Stimulated activated memory B cell treated with anti-CD40 and anti-IgM and Interleukin-4, amounts not matched to agents 10 μg/mL and 1 μg/mL and 100 μg/mL, for 72 hours (primary cell): ENCODE measurements at places on chromosomes 2 and 18.
A peak's percentile ranks its signal among the peaks of the same experiment; 100 is the strongest.

DNA sequence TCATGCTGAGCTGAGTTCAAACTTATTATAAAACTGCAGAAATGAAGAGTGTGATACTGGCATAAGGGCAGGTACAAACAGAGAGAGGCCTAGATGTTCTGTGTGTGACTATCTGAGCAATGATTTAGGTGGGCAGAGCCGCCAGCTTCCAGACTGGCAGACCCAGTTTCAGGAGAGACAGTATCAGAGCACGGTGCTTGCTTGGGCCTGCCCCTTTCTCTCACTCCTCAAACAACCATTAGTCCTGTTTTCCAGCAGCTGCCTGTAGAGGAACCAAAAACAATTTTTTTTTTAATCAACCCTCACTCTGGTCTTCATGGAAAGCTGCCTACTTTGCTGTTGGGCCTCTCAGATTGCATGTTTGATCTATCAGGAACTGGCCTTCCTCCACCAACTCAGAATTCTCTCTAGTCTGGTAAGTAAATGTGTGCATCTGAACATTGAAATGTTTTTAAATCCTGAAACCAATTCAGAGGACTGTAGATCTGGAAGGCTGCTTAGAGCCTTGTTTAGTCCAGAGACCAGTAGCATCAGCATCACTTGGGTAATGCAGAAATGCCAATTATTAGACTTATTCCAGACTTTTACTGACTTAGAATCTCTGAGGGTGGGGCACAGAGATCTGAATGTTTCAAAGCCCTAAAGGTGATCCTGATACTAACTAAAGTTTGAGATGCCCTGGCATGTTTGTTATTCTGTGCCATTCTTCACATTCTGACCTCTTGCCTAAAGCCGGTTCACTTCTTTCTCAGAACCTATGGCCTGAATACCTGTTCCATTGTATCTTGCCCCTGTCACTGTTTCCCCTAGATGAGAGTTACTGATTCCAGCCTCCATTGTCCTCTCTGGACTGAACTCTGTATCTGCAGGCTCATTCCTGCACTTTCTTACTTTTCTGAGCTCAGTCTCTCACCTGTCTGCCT, 24.8 kb upstream of the CRIM1 start:
- peak; percentile 6 for ATAC-seq

DNA sequence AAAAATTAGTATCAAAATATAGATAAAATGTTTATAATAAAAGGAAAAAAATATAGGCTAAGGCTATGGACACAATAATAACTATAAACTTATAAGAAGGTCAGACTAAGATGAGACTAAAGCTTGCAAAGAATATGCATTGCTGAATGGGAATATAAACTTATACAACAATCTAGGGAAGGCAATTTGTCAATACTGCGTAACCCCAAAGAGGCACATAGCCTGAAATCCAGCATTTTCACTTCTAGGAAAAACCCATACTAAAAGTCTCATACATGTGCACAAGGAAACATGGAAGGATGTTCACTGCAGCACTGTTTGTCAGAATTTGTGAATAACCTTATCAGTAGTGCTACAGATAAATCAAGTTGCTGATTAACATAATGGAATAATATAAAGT, 45.5 kb downstream of the FANCL start:
- no peak for ATAC-seq

GRCh38 chr2:129302561-129303183, 676.8 kb upstream of the RAB6C start:
- no peak for ATAC-seq

GRCh38 chr2:232839411-232840079, 30.5 kb upstream of the SNORC start:
- no peak for ATAC-seq

DNA sequence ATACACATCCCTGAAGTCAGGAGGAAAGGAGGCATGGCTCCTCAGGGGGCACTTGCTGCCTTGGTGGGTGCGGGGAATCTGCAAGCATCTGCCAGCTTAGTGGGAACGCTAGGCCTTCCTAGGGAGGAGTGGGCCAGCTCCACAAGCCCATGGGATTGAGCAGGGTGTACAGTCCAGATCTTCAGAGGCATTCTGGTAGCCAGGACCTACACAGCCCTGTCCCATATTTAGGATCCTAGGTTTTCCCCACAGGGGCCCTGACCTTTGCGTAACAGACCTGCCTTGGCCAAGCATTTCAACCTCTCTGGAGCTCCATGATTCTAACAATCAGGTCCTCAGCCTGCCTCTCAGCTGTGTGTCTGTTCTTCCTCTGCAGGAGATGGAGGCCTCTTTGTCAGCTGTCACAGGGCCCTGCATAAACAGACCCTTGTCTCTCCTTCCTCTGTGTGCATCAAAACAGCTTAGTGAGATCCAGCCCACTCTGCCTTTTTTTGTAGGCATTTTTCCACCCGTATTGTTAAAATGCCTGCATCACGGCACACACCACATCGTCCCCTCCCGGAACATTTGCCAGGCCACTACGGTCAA, 140.2 kb upstream of the NDUFV2 start:
- no peak for ATAC-seq

GRCh38 chr2:231593666-231594065, 1.0 kb downstream of the TEX44 start:
- no peak for ATAC-seq

GRCh38 chr2:102016399-102016955, 24.7 kb downstream of the IL1R2 start:
- no peak for ATAC-seq

GRCh38 chr2:195049372-195050031, 607.5 kb upstream of the SLC39A10 start:
- ATAC-seq, result no peak

DNA sequence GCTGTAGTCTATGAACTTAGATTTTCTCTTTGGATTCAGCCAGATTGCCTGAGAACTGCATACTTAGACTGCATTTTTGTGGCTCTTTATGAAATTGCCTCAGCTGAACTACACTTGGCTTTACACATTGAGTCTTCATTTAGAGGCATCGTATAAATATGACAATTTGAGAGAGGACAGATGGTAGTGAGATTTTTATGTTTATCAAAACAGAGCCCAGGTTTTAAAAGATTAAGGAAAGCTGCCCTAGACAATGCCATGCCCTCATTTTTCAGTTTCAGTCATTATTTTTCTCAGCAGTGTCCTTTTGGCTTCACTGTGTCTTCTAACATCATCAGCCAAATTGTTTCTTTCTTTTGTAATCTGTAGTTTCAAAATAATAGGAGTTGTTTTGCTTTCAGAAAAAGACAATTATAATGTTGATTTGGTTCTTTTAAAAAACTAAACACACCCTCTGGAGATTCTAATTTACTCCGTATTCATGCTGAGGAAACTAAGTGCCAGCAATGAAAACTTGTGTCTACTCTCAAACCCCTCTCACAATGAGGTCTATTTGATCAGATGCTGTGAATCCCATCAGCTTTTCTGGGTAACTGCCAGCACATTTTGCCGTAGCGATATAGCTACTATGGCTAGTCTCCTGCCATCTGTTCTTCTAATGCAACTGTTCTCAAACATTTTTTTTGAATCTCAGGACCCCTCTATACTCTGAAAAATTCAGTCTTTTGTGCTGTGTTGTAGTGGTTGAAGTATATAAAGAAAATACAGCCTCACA, 46.2 kb downstream of the TWSG1 start:
- ATAC-seq, result no peak

- no peak for ATAC-seq
Measured at GRCh38 chr18:6055711-6056110, 160.4 kb upstream of the TMEM200C start.

GRCh38 chr2:228038967-228039366, 142.5 kb downstream of the SPHKAP start:
- ATAC-seq, result no peak

GRCh38 chr18:23857756-23858155, 156.8 kb upstream of the TTC39C start:
- ATAC-seq, result no peak

- ATAC-seq, result no peak
Measured at GRCh38 chr2:188279093-188279445, 12.6 kb upstream of the GULP1 start.

- no peak for ATAC-seq
Measured at GRCh38 chr2:24054366-24055010, 4.9 kb downstream of the FKBP1B start.

DNA sequence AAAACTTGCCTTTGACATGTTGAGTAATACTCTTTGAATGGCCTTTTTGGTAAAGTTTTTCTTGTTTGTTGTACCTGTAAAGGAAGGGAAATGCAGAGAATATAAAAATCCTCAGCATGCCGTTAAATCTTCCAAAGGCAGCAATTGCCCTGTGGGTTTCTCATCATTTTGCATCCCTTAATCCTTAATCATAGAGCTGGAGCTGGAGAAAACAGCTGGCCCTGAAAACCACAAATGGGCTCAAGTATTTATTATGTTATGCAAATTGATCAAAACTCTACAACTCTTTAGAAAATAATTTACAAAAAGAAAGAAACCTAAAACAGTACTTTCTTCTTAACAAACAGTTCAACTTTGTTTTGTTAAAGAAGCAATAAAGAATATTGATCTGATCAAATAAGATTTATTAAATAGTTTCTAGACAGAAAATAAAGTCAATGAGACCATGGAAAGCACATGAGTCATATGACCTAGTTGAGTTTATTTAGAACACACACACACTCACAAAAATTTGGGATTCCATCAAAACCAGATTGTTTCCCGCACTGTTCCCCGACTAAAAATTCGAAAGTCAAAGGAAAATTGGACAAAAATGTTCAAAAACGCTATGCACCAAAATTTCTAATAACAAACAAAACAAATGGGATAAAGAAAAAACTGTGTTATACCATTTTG, 309.0 kb downstream of the GULP1 start:
- ATAC-seq, result no peak

- ATAC-seq, result no peak
Measured at GRCh38 chr2:128557831-128558241, 239.2 kb upstream of the HS6ST1 start.

GRCh38 chr2:18436503-18437005, 123.9 kb downstream of the RDH14 start:
- ATAC-seq, result no peak

- no peak for ATAC-seq
Measured at GRCh38 chr2:64941143-64941542, 48.1 kb upstream of the SLC1A4 start.

GRCh38 chr18:51290860-51291259, 93.4 kb upstream of the MEX3C start:
- ATAC-seq, result no peak

GRCh38 chr18:77012806-77013541, 119.6 kb downstream of the MBP start:
- no peak for ATAC-seq

- ATAC-seq, result no peak
Measured at GRCh38 chr18:48766026-48766425, 184.7 kb downstream of the SMAD7 start.

- ATAC-seq, result no peak
Measured at GRCh38 chr2:42764901-42765300, 966 bp upstream of the OXER1 start.

- no peak for ATAC-seq
Measured at GRCh38 chr18:58180172-58180571, 136.1 kb downstream of the NEDD4L start.

DNA sequence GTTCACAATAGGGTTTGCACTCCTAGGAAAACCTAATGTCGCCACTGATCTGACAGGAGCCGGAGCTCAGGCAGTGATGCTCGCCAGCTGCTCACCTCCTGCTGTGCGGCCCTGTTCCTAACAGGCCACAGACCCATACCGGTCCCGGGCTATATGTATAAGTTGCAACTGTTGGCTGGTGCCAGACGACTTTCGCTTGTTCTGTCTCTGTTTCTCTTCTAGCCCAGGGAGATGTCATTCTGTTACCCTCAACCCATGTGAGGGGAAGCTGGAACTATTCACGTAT, 170.3 kb downstream of the BCL2 start:
- ATAC-seq, result no peak
